AG09309 (cell line): ENCODE measurements at places on chromosomes 4 and X.
A peak's percentile ranks its signal among the peaks of the same experiment; 100 is the strongest.

GRCh38 chr4:85298037-85298436 lies 176.9 kb upstream of the ARHGAP24 start:
- DNase-seq, result no peak

- peak; percentile 8 for DNase-seq
Observed at GRCh38 chr4:106258145-106259045, 57.6 kb downstream of the TBCK start.

DNA sequence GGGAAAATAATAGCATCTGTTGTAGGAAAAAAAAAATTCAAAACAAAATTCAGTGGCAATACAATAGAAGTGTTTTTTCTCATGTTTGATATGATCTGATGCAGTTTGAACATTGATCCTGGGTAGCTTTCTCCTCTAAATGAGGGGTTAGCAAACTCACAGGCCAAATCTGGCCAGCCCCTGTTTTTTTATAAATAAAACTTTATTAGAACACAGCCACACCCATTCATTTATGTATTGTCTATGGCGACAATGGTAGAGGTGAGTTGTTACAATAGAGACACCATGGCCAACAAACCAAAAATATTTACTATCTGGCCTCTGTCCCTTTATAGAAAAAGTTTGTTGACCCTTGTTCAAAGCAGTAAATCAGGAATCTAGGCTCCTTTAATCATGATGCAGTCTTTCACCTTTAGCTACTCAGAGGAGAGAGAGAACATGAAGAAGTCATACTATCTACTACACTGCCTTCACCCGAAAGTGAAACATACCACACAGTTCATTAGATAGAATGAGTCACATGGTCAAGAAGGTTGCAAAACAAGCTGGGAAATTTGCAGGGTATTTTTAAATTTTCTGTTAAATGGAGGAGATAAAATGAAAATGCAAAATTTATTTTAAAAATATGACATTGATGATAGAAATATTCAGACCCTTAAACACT lies 186.6 kb upstream of the MAOA start:
- no peak for DNase-seq

GRCh38 chr4:17288151-17288550 lies 223.7 kb downstream of the QDPR start:
- no peak for DNase-seq

GRCh38 chr4:57040510-57040909 lies 61.8 kb downstream of the POLR2B start:
- no peak for DNase-seq

DNA sequence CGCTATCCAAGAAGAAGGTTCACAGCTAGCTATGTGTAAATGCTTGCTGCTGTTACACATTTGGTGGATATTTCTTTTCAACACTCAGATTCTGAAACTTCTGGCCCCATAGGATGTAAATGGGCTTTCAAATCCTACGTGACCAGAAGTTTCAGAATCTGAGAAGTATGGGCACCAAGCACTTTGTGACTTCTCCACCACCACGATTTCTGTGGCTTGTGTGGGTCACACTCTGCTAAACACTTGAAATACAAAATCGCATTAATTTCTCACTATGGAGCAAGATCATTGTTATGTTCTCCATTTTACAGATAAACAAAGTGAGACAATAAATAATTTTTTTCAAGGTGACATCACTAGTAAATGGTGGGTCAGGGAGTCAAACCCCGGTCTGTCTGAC lies 259.4 kb upstream of the JADE1 start:
- no peak for DNase-seq

GRCh38 chr4:130233377-130234047 lies 1137.6 kb downstream of the C4orf33 start:
- no peak for DNase-seq

GRCh38 chr4:1504595-1505500 lies 98.6 kb upstream of the NKX1-1 start:
- DNase-seq, result no peak

DNA sequence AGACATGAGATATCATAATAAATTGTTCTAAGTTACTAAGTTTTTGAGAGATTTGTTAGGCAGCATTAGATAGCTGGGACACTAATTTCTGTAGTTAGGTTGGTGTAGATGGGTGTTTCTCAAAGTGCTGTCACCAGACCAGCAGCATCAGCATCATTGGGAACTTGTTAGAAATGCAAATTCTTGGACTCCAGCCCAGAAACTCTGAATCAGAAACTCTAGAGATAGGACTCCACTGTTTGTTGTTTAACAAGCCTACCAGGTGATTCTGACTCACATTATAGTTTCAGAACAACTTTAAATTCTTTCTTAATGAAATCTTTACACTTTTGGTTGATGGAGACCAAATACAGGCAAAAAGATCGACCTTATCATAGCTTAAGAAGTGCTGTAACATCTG lies 173.7 kb downstream of the PABPC4L start:
- DNase-seq, result no peak

DNA sequence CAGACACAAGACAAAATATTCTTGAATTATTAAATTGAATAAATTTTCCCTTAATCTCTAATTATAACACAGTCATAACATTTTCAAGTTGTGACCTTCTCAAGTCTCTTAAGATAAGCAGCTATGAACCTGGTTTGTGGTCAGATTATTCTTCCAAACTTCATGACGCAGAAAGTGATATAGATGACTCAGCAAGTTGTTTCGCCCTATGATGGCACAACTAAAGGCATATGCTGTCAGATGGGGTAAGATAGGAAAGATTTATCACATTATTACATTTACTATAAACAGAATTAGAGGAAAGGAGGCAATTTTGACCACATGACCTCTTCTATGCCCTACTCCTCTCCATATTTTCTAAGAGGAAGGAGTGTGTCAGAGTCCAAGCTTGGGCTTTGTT lies 4.6 kb upstream of the DCAF12L2 start:
- DNase-seq, result no peak

DNA sequence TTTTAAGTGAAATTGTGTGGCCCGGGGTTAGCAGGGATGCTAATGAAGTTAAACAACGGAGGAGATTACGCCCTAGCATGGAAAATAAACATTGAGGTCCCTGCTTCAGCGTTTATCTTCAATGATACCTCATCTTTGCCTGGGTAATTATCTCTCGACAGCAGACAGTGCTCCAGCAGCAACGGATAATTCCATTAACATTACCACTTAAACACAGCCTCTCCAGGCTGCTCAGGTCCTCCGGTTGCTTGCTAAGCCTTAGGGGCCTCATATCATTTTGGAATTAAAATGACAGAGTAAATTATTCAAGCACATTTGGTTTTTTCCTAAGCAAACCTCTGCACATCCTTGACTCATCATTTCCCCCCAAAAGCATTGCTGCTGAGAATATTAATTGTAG lies 281.5 kb upstream of the KLF3 start:
- no peak for DNase-seq

GRCh38 chr4:55745014-55745413 lies 74.6 kb upstream of the EXOC1L start:
- DNase-seq, result no peak

DNA sequence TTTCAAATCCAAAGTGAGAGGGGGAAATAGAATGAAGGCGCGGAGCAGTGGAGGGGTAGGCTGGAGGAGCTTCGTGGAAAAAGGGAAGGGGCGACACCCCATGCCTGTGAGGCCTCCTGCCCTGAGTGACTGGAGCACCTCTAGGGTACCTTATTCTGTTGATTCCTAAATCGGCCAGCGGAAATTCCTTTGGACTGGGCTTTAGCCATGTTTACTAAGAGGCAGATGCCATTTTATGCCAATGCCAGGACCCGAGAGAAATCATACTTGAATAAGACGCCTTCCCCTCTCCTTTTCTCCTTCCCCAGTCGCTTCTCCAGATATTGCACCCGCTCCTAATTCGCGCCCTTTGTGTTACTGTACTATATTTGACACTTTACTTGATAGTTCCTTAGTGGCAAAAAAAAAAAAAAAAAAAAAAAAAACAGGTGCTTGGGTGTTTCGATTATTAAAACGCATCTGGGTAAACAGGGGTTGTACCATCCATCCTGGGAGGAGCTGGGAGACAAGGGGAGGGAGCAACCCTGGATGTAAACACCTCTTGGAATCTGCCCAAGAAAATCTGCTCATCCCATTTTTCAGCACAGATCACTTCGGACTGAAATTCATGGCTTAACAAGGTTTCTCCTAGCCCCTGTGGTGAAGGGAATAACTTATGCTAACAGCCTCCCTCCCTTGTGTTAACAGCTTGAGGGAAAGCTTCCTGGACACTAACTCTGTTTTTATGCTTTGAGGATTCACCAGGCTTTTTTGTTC lies 1.5 kb downstream of the BMP3 start:
- DNase-seq, result no peak

GRCh38 chr4:109821185-109821584 lies 5.6 kb downstream of the GAR1 start:
- DNase-seq, result no peak

DNA sequence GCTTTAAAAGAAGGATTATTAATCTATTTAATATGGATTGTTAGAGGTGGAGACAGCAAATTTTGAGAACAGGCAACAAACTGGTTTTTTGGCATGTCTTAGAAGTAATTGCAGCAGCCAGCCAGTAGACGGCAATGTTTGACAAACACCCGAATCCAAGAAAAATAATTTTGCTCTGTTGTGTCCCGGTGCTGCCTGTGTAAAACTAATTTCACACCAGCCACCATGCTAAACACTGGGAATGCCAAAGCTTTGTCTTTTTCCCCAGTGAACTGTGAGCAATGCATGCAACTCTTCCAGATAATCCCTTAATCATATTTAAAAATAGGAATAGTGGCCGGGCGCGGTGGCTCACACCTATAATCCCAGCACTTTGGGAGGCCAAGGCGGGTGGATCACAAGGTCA lies 25.9 kb downstream of the SMIM31 start:
- peak; percentile 37 for DNase-seq

GRCh38 chr4:8849266-8850073 lies 22.2 kb downstream of the HMX1 start:
- DNase-seq, result no peak

- DNase-seq, result no peak
Observed at GRCh38 chr4:101101072-101101471, 246.3 kb downstream of the PPP3CA start.

DNA sequence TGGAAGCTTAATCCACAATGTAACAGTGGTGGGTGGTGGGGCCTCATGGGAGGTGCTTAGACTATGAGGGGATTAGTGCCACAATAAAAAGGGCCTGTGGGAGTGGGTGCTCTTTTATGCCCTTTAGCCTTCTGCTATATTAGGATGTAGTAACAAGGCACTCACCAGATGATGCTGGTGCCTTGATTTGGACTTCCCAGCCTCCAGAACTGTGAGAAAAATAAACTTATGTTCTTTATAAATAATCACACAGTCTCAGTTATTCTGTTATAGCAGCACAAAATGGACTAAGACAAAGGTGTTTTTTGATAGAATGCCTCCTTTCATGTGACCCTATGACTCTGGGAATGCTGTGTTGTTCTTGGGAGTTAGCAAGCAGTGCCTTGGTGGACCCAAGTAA lies 89.8 kb downstream of the STIM2 start:
- DNase-seq, result no peak

GRCh38 chr4:76016393-76016792 lies 6.9 kb downstream of the CXCL10 start:
- DNase-seq, result no peak

- no peak for DNase-seq
Observed at GRCh38 chrX:14440106-14440505, 89.2 kb upstream of the GLRA2 start.

DNA sequence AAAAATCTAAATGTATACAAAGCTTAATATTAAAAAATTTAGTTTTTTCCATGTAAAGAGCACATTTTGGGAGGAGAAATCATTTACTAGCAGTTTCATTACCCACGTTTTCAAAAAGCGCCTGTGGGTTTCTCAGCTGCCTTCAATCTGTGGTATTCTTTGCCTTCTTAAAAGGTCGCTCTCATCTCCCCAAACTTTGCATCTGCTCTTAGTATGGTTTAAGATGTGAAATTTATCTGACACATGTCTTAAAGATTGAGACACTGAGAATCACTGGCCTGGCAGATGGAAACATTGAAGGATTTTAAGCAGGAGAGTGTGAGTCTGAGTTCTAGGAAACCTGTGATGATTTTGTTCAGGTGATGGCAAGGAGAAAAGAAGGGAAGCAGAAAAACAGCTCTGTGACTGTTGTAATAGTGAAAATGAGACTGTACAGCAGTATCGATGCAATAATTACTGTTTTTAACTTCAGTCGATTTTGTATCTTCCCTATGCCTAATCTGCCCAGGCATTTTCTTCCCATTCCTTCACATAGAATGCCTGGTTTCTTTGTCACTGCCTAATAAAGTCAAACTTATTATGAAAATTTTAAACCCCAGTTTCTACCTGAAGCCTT lies 75.9 kb downstream of the PAQR3 start:
- DNase-seq, result no peak

GRCh38 chr4:148445071-148445859 lies 3.1 kb upstream of the NR3C2 start:
- no peak for DNase-seq

- no peak for DNase-seq
Observed at GRCh38 chr4:78774417-78774816, 1.7 kb upstream of the BMP2K start.

DNA sequence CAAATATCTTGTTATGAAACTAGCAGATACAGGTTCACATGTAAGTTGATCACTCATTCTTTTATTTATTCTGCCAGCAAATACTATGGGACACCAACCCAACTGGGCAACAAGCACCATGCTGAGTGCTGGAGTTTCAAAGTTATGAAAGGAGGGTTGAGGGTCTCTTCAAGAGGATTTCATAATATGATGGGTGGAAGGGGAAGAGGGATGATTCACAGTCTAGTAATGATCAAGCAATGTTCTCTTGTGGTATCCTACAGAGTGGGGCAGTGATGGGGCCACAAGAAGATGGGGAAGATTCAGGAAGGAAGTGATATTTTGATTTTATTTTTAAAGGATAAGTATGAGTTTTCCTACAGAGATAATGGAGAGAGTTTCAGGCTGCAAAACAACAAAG lies 46.2 kb upstream of the TXK start:
- no peak for DNase-seq

DNA sequence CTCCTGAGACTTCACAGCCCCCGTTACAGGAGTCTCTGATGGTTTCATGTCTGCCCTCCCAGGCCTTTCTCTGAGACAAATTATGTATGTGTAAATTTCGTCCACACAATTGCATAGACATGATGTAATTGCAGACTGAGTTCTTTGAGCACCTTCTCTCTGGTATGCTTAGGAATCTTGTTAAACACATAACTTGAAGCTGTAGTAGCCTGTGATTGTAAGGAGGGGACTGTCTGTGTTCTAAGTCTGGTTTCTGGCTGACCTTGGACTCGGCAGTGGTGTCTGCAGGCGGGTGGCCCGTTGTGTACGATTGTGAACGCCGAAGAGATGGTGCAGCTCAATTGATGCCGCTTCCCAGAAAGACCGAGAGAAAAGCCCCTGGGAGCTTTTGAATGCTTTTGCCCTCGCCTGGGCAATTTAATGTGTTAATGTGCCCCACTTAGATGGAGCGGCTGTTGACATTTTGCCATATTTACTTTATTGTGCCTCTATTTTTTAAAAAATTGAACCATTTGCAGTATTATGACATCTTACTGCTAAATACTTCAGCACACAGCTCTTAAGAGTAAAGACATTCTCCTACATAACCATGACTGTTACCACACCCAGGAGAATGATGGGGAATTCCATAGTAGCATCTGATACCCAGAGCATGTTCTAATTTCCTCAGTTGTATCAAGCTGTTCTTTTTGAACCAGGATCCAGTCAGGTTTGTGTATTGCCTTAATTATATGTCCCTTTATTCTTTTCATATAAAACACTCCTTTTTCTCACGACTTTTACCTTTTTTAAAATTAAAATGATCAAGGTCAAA lies 58.4 kb upstream of the TADA2B start:
- no peak for DNase-seq

GRCh38 chr4:7390906-7391636 lies 43.7 kb downstream of the PSAPL1 start:
- no peak for DNase-seq

- no peak for DNase-seq
Observed at GRCh38 chr4:58456727-58457384, 1346.7 kb upstream of the IGFBP7 start.

- no peak for DNase-seq
Observed at GRCh38 chr4:85548116-85548515, 73.2 kb downstream of the ARHGAP24 start.
